Astrocyte of the spinal cord (primary cell): ENCODE measurements at places on chromosomes 5 and 9.
A peak's percentile ranks its signal among the peaks of the same experiment; 100 is the strongest.

DNA sequence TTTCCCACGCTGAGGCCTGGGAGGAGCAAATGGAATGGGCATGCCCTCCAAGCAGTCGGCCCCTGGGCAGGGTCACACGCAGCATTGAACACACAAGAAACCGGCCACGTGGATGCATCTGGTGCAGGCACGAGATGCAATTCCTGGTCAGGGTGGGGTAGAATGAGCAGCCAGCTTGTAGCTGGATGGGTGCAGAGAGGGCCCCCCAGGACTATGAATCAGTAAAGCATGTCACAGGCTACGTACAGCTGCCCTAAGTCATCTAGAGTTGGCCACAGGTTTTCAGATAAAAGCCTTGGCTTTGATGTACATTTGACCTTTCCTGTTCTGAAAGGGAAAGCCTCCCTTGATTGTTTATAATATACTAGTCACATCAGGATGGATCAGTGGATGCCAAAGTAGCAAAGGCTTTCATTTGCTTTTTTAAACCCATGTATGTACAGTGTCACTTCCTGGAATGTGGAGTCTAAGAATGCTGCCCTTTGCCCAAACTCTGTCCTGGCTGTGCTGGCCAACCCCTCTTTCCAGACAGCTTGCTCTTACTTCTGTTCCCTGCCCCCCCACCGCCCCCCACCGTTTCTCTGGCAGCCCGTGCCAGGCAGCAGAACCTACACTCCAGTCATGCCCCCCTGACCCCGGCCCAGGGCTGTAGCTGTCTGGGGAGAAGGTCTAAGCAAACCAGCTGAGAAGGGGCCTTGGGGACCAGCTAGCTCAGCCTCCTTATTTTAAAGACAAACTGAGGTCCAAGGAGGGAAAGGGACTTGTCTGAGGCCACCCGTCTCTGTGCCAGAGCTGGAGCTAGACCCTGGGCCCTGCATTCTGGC lies 169.2 kb downstream of the HSPA4 start:
- DNase-seq: peak; percentile 48

DNA sequence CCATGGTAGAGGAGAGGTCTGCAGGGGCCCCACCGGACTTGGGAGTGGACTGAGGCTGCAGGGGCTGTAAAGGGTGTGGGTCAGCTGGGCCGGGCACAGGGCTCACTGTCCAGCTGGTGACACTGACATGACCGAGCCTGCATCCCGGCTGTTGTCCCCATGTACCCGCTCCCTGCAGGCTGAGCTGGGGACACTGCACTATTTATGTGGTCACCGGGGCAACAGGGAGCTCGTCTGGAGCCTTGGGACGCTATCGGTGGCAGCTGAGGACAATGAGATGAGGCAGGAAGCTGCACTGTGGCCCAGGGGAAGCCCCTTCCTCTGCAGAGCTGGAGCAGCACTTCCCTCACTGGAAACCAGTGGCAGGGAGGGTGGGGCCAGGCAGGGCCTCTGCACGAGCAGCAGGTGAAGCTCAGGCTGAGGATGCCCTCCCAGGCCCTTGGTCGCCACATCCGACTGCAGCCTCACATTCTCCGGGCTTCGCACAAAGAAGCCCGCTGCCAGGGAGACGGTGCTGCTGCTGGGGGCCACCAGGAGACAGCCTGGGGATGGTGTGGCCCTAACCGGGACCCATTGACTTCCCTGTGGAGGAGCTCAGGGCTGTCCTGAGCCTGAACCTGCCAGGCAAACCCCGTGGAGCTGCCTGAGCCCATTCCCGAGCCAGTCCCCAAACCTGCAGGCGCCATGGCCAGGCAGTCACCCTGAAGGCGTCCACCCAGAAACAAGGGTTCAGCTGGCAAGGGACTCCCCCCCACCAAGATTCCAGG lies 26.4 kb downstream of the ZDHHC11B start:
- DNase-seq: no peak

GRCh38 chr5:32604800-32605765 lies 19.7 kb downstream of the SUB1 start:
- no peak for DNase-seq

- DNase-seq: no peak
Observed at GRCh38 chr5:148880197-148880596, 53.8 kb downstream of the ADRB2 start.

DNA sequence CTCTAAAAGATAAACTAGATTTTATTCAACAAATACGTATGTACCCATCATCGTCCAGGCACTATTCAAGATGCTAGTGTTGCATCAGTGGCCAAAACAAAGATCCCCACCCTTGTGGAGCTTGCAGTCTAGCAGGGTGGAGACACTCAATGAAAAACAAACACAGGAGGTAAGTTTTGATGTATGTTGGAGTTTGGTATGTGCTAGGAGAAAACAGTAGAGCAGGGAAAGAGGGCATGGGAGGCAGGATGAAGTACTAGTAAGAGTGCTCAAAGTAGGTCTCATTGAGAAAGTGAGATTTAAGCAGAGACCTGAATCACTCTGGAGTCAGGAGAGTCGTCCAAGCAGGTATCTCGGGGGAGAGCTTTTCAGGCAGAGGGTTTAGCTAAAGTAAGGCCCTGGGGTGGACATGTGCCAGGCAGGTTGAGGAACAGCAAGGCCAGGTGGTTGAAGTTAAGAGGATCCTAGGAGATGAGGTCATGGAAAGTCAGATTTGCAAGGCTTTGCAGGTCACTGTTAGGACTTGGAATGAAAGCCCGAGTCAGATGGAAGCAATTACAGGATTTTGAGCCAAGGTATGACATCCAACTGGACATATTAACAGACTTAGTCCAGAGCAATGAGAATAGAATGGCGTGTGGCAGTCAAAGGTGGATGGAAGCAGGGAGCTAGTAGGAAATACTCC lies 9.2 kb downstream of the SNX18 start:
- DNase-seq: no peak

DNA sequence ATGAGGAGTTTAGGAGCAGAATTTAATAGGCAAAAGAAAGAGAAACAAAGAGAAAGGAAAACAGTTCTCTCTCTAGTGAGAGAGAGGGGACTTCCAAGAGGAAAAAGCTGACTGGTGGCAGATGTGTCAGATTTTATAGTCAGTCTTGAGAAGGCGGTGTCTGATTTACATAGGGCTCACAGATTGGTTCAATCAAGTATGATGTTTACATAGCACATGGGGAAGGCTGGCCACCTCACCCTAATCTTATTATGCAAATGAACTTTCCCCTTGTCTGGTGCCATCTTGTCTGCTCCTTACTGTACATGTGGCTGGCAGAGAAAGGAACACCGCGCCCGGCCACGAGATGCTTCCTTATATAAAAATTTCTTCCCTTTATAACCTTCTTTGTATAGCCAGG lies 24.7 kb downstream of the UNC13B start:
- DNase-seq: no peak

GRCh38 chr9:13213337-13213736 lies 66.2 kb downstream of the MPDZ start:
- peak; percentile 53 for DNase-seq

GRCh38 chr9:123069010-123069481 lies 35.6 kb downstream of the GPR21 start:
- peak; percentile 95 for DNase-seq

DNA sequence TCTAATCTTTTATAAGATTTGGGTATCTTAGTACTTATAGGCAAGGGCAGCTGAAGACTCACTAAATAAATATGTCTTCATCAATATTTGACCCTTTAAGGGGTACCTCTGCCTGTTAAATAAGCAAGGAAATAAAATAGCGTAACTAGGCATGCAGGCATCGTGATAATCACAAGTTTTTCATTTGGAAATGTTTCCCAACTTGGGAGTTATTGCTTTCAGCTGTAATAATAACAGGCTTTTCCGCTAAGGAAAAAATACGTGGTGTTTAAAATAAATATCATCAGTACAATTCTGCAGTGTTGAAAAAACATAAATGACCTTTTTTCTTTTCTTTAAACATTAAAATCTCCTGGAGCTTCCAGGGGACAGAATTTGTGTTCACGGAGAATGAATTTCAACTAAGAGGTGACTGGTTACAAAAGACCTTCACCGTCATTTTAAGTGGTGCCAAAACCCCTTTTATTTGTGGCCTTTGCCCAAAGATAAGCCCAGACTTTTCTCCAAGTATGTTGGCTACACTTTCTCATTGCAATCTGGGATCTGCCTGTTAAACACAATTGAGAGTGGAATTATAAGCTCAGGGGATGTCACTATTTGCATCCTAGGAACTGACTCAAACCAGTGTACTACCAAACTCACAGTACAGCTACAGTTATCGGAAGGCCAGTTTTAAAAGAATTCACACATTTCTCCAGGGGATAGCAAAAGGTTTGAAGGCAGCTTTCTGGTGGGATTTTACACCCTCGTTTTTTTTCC lies 218.6 kb downstream of the FBXL7 start:
- peak; percentile 30 for DNase-seq
